ENCODE measurements at places on chromosomes 6 and 20. TPM values are rescaled to one million over a fixed set of nuclear protein-coding genes. Genes with fewer than 3 reads are reported as not detected.

SDCBP2 gene
- 3.6 TPM for total RNA-seq

PLCB4 gene
- total RNA-seq: 14.1 TPM

PLTP gene
- total RNA-seq: 120 TPM

KLC4 gene
- 27.7 TPM for total RNA-seq

FLRT3 gene
- total RNA-seq: 0.80 TPM

MYB gene
- 7.6 TPM for total RNA-seq

ENPP4 gene
- 4.4 TPM for total RNA-seq

ZBTB12 gene
- total RNA-seq: 42.1 TPM

UNC5CL gene
- 1.3 TPM for total RNA-seq

AVP gene
- total RNA-seq: not detected

DNA sequence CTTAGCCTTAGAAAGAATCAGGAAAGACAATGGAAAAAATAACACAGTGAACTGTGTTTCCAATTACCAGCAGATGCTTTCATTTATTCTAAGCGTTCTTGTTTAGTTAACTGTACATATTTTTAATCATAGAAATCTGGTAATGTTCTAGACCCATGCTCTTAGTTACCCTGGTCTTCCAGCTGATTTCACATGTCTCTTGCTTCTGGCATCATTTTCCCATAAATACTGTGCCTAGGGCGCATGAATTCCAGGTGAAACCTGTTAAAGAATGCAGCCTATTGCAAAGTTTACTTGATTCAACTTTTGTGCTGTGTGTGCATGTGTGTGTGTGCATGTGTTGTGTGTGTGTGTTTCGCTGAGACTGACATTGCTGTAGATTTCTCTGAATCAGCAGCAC, 178.6 kb downstream of the PDE7B start:
- DNase-seq: no peak

DNA sequence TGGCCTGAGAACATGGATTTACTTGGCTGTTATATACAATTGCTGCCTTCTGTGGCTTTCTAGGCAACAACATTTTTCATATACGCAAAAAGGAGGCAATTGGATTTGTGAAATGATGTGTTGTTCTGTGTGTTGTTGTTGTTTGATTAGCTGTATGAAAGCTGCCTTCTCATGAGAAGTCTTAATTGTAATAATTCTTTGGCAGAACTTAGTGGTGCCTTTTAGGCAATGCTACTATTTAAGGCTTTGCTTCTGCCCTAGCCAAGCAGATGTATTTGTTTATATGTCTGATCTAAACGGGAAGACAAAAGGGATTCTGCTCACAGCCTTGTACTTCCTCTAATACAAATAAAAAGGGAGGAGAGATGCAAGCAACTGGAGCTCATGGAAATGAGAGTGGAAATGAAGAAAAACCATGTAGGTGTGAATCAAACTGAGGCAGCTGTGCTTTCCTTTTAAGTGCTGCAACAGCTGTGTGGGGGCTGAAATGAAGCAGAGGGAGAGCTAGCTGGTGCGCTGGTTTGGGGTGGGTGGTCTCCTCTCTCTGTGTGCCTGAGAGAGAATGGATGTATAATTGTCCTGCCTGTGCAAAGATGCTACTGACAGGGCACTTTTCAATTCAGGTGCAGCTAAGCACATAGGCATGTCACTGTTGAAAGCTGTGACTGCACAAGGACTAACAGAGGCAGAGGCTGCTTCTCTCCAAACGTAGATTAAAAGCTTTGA, 386.9 kb upstream of the MAN1A1 start:
- no peak for DNase-seq

DNA sequence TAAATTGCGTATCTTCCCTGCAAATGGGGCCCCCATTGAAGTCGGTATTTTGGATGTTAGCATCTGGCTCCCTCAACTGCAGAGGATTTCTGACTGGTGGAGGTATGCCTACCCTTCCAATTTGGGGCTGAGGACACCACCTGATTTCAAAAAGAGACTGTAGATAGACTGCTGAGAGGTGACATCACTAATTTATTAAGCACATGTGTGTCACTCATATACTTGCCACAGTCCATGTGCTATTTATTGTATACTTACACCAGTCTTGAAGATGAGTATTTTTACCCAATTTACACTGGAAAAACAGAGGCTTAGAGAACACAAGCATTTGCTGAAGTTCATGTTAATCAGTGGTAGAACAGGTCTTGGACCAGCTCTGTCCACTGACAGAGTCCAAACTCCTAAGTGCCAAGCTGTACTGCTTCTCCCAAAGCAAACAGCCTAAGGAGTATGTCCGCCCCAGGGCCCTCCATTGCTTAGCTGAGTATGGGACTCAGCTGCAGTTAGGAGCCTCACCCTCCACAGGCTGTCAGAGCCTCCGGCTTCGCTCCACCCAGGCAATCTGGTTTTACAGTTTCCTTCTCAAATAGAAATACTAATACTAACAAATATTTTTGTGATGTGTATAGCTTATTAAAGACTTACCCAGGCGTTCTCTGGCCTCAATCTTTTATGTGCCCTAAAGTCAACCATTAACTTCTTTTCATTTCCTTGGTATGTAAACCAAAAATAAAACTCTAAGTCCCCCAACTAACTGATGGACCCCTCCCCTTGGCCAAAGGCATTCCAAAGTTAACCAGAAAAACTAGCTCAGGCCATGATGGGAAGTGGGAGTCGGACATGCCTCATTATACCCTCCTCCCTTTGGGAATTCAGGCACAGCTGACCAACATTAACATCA, 17.5 kb downstream of the RIN2 start:
- no peak for DNase-seq

DNA sequence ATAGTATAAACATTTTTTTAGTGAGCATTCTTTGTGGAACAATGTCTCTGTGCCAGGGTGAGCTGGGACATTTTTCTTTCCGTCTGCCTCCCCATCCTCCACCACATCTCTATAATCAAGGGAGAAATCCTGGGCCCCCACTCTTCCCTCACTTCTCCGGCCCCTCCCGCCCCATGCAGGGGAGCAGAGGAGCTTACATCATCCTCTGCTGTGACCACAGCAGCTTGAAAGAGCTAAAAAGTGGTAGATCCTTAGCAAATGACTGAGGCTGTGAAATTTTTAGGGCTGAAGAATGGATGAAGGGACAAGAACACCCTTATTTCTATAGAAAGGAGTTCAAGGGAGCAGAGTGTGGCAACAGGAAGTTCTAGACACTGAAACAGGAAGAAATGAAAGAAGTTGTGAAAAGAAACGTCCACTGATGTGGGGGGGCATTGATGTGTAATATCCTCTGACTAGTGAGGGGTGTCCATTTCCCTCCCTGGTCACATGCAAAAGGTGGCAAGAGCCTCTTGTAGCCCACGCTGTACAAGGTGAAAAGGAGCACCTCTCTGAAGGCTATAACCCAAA, 380.3 kb upstream of the JARID2 start:
- DNase-seq: no peak

DNA sequence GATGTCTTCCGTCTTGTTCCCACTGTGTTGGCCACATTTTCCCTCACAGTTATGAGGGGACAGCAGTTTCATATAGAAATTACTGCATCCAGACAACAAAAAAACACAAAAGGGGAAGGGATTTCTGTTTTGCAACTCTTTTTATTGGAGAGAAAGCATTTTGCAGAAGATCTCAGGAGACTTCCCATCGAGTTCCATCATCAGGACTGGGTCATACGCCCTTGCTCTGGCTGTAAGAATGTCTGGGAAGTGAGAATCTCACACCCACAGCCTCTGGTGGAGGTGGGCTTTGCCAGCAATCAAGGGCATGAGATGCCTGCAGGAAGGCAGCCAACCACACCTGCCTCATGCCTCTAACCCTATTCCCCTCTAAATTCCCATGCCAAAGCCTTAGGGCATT, 5.8 kb upstream of the IGF2R start:
- DNase-seq: no peak

- DNase-seq: no peak
Measured at GRCh38 chr6:25354078-25354932, 75.1 kb downstream of the CARMIL1 start.

GRCh38 chr20:48288930-48289507, 503.7 kb upstream of the SULF2 start:
- DNase-seq: no peak

DNA sequence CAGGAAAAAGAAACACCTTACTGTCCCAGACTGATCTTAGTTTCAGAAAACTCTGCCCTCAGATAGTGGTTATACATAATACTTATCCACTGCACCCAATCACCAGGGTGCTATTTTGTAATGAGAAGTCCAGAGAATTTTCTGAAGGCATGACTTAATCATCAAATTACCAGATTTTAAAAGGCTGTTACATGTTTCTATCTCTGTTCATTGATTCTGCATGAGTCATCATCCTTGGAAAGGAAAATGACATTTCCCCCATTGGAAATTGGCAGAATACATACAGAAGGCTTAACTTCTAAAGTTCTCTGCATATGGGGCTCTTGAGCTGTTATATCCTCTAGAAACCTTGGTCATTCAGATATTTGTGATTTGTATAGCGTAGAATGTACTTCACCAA, 587.9 kb upstream of the FLRT3 start:
- no peak for DNase-seq

DNA sequence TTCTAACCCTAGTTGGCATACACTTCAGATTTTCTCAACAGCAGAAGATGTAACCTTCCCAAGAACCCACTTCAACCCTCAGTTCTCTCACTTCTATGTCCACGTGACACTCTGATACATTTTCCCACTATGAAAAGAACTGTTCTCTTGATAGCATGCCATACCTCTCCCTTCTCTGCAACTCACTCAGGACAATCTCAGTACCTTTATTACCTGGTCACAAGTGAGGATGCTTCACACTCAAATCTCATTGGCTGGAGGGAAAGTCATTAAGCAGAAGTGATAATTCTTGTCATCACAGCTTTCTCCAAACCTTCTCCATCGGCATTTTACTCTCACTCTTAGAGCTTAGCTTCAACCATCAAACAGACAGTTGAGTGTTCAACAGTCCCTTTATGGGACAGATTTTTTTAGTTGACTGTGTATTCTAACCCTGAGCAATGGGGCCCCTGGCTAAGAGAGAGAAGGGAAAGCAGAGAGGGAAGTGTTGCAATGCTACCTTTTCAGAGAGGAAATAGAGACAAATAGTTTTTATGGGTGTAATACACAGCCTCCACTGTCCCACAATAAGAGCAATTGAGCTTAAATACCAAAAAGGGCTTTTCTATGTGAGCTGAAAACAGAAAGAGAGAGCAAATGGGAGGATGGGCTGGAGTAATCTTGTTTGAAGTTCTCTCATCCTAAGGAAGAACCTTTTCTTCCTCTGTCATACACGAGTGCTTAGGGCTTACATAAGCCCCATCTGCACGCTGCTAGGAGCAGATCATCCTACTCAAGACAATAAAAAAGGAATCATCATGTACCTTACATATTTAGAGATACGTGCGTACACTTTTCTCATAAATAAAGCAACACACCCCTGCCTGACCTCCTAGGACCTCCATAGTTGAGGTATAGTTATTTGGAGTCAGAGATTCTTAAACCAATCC, 16.0 kb downstream of the HLA-DPA1 start:
- DNase-seq: no peak

GRCh38 chr20:366041-366718, 14.4 kb upstream of the TRIB3 start:
- DNase-seq: no peak

DNA sequence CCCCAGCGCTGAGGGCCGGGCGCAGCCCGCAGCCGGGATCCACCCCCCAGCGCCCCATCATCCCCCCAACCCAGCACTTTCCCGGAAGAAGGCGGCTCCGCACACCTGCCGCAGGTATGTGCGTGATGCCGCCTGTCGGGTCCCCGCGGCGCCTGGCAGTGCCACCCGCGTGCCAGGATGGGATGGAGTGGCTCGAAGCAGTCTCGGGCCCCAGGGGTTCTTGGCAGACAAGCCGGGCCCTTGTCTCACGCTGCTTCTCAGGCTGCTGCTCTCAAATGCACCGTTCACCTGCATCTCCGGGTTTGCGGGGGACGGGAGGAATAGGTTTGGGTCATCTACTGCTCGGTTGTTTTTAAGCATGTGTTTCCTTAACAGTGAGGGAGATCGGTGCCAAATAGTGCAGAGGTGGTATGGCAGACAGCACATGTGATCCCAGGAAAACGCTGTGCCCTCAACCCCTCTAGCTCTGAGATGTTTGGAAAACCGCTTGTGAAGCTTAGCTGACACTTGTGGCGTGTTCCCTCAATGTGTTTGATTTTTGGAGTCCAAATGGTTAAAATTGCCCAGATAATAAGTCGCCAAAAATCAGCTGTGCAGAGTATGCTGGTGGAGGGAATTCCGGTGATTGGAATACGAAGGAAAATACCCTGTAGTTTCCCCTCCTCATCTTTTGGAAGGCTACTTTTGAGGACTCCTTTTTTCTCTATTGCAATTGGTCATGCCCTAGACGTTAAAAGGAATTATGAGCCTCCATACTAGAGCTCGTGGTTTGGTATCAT, 926 bp downstream of the MYLIP start:
- peak; percentile 56 for DNase-seq

DNA sequence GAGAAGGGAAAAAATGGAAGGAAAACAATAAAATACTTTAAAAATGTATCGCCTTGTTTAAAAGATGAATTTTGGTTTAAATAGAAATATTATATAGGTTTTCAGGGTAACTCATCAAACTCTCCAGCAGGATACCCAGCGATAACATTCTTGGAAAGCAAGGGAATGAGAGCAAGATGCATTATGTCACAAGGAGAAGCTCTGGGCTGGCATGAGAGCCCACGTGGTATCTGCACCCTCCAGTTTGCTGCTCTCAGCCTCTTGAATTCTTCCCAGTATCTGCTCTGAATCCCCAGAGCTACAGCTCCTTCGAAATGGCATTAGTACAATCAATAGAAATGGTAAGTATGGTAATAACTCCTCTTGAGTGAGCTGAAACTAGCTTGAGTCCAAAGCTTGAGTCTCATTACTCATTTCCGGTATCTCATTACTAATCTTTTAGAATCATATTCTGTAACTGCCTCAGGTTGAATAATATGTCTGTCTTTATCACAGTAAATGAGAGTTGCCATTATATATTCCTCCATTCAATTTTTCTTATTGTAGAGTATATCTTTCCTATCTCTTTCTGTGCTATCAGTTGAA, 4.9 kb upstream of the TMEM242 start:
- no peak for DNase-seq

- DNase-seq: no peak
Measured at GRCh38 chr6:102918161-102918560, 1524.7 kb downstream of the GRIK2 start.

DNA sequence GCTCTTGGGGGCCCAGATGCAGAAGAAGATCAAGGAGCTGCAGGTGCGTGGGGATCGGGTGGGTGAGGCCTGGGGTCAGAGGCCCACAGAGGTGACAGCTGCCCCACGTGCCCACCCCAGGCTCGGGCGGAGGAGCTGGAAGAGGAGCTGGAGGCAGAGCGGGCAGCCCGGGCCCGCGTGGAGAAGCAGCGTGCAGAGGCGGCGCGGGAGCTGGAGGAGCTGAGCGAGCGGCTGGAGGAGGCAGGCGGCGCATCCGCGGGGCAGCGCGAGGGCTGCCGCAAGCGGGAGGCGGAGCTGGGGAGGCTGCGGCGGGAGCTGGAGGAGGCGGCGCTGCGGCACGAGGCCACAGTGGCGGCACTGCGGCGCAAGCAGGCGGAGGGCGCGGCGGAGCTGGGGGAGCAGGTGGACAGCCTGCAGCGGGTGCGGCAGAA, 41.5 kb downstream of the MYH7B start:
- DNase-seq: no peak
